ENCODE measurements at places on chromosomes 11 and 22.

DNA sequence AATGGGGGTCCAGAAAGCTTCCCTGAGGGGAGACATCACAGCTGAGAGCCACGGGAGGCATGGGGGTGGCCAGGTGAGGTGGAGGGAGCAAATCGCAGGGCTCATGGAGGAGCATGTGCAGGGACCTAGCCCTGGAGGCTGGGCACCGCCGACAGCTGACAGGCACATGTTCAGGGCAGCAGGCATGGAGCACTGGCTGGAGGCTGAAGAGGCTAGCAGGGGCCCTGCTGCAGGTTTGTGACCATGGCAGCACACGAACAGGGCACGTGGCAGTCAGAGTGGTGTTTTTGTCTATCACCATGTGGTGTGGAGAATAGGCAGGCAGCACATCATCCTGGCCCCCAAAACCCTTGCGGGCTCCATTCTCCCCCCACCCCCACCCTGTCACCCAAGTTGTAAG lies 10.1 kb upstream of the CDC42EP2 start:
- DNase-seq: no peak

GRCh38 chr11:1037506-1038055 lies 1.1 kb upstream of the MUC6 start:
- DNase-seq: no peak

- DNase-seq: no peak
Measured at GRCh38 chr11:119778391-119779194, 49.6 kb upstream of the NECTIN1 start.

- DNase-seq: no peak
Measured at GRCh38 chr11:79080551-79080950, 360.3 kb downstream of the TENM4 start.

DNA sequence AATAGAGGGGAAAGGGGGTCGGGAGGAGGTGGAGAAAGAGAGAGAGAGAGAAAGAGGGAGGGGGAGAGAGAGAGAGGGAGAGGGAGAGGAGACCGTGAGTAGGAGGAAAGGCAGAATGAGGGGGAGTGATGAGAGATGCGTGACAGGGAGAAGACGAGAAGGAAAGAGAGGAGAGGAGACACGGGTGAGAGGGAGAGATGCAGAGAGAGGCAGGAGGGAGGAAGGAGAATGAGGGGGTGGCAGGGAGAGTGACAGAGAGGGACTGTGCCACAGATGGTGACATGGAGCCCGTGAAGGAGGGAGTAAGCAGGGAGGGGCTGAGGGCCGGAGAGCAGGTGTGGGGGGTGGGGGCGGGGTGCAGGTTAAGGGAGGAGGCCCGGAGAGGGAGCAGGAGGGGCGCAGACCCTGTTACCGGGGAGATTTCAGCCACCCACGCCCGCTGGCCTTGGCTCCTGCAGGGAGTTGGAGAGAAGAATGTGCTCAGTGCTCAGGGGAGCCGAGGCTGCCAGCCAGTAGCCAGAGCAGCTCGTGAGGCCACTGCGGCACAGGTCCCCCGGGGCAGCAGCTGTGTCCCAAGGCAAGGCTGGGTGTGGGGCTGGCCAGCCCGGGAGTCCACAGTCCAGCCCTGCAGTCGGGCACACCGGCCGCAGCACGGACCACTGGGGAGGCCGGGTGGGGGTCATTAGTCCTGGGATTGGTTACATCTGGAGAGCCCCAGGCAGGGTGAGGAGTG lies at the start of gene SSTR3:
TSS of gene SSTR3 (minus strand) at position 304 of the 733 bp plus-strand sequence. CDS start 4,674 bp downstream, outside the sequence.
- DNase-seq: no peak

- no peak for DNase-seq
Measured at GRCh38 chr11:7418906-7419305, 66.4 kb upstream of the OLFML1 start.

- no peak for DNase-seq
Measured at GRCh38 chr11:83139310-83139709, 17.6 kb upstream of the PCF11 start.

GRCh38 chr11:113551645-113552044 lies 76.4 kb upstream of the DRD2 start:
- DNase-seq: no peak

GRCh38 chr11:135043434-135043833 lies 631.4 kb upstream of the B3GAT1 start:
- DNase-seq: no peak

DNA sequence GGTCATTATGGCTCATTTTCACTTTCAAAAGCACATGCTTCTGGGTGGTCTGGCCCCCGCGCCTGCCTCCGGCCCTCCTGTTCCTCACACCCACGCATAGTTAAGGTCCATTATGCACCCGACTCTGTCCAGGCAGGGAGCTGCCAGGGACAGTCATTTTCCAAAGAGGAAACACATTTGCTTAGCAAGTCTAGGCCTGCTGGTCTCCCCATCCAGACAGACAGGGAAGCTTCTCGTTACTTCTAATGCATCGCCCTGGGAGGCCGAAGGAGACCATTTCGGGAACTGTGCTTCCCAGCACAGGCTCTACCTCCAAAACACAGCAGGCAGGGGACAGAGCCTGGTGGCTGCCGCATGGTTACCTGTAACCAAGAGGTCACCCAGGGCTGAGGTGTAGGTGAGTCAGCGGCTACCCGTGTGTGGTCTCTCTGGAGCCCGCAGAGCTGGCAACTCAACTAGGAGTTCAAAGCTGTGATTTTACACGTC lies 87.1 kb upstream of the SHANK2 start:
- no peak for DNase-seq

GRCh38 chr11:103406357-103406756 lies 297.1 kb downstream of the DYNC2H1 start:
- DNase-seq: no peak

DNA sequence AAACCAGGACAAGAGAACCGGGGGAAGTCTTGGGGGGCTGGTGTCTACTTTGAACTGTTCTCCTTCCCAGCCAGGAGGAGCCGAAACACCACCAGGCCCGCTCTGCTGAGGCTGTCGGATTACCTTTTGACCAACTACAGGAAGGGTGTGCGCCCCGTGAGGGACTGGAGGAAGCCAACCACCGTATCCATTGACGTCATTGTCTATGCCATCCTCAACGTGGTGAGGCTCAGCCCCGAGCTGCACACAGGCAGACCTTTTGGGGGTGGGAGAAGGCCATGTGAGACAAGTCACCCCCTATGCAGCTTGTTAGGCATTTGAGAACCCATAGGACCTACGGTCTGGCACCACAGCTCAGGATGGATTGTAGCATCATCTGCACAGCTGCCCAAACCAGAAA lies 2.8 kb downstream of the HTR3A start:
- no peak for DNase-seq

DNA sequence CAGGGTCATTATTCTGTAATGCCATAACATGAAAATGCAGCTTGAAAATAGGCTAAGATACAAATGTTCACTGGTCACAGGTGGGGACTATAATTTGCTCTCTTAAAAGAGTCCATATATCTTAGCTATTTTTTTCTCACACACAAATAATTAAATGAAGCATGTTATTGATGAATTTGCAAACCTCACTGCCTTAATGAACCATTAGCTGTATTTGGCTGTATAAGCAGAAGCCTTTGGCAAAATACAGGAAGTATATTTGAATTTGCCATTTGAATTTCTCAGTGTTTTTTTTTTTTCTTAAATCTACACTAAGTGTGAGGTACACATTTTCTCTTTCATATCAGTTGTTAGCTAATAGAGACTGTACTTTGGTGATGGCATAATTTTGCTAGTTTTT lies 38.7 kb downstream of the DDI1 start:
- no peak for DNase-seq

GRCh38 chr11:64872790-64873488 lies 5.5 kb downstream of the EHD1 start:
- DNase-seq: no peak

DNA sequence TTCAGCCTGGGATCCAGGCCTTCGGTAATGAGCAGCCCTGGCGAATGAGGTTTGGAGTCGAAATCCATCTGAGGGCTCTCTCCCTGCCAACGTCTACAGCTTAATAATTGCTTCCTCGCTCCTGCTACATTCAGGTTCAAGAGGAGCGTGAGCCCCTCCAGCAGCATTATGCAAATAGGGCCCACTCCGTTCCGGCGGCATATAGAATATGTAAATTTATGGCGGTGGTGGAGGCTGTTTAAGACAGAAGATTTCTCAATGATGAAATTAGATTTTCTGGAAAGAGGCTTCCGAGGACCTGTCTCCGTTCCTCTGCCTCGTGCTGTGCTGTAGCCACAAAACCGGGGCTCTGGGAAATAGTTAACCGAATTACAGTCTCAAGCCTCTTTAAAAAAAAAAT lies 402.8 kb downstream of the MIAT start:
- no peak for DNase-seq

GRCh38 chr11:11391169-11391568 lies 38.1 kb upstream of the CSNK2A3 start:
- no peak for DNase-seq

- DNase-seq: no peak
Measured at GRCh38 chr11:24793479-24793878, 296.6 kb downstream of the LUZP2 start.

GRCh38 chr22:26086359-26086758 lies 82.9 kb upstream of the SEZ6L start:
- no peak for DNase-seq

DNA sequence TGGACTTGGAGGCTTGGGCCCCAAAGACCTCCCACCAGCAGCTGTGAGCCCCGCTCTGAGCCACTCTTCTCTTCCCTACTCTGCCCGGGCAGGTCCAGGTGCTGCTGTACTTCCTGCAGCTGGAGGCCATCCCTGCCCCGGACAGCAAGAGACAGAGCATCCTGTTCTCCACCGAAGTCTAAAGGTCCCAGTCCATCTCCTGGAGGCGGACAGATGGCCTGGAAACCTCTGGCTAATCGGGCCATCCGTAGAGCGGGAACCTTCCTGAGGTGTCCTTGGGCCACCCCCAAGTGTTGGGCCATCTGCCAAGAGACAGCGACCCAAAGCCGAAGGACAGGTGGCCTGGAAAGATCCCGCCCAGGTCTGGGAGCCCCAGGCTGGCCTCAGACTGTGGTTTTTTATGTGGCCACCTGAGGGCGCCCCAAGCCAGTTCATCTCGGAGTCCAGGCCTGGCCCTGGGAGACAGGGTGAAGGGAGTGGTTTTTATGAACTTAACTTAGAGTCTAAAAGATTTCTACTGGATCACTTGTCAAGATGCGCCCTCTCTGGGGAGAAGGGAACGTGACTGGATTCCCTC lies 135.1 kb downstream of the BCR start:
- DNase-seq: peak; percentile 63

DNA sequence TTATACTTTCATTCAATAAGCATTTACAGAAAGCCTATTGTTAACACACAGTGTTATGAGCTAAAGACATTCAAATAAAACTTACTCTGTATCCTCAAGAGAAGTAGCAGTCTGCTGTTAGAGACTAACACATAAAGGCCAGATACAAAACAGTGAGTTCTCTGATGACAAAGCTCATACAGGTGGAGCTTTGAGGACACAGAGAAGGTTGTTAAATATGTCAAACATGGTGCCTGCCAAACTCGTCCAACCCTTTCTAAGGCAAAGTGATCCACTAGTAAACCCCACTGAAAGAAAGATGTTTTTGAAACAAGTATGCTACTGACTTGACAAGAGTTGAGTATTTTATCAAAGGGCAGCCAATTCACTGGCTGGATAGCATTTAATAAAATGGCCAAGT lies 70.1 kb downstream of the C2CD3 start:
- no peak for DNase-seq

GRCh38 chr22:20656516-20656901 lies 117.4 kb upstream of the SERPIND1 start:
- no peak for DNase-seq

DNA sequence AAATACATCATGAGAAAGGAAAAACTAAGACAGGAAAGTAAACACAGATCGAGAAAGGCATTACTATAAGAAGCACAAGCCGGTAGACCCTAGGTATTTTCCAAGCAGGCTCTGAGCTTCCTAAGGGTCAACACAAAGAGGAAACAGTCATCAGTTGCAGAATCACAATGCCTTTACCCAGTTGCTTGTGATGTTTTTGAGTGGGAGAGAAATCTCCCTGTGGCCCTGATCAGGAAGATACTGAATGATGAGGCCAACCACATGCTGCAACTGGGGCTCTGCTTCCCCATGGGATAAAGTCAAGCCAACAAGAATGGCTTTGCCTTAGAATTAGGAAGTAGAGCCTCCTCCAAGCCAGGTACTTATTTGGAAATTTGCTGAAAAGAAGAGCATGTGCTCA lies 132.6 kb downstream of the MICAL2 start:
- DNase-seq: no peak

DNA sequence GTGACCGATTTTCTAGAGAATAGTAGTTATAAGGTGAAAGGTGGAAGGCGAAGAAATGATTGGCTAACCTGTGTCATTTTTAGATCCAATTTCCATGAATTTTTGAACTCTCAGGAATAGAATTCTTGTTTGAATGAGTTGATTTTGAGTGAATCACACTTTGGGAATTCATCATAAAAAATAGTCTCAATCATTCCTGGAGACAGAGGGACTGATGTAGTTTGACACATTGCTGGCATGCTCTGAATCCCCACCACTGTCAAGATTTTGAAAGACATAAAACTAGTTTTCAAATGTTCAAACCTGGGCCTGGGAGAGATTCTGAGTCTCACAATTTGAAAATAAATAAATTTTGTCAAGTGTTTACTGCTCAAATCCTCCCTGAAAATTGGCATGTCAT lies 861.4 kb upstream of the RAG2 start:
- no peak for DNase-seq

- no peak for DNase-seq
Measured at GRCh38 chr11:113519989-113520613, 44.9 kb upstream of the DRD2 start.

DNA sequence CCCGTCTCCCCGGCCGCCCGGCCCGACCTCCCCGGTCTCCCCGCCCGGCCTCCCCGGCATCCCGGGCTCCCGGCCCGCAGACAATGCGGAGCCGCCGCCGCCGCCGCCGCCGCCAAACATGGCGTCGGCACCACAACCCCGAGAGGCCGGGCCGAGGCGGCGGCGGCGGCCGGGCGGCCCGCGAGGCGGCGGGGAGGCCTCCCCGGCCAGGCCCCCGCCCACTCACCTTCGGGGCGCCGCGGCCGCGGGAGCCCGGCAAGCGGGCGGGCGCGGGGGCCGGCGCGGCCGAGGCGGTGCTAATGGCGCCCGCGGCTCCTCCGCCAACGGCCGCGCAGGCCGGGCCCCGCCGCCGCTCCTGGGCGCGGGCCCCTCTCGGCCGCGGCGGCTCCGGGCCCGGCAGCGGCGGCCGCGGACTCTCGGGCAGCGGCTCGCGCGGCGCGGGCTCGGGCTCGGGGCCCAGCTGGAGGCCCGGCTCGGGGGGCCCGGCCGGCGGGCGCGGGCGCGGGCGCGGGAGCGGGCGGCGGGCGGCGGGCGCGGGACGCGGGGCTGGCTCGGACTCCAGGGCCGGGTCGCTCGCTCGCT lies 311 bp downstream of the BRD1 start:
- no peak for DNase-seq

- no peak for DNase-seq
Measured at GRCh38 chr22:35307892-35308291, 8.2 kb downstream of the TOM1 start.

All from stimulated activated CD4-positive, alpha-beta T cell treated with anti-CD3 and anti-CD28 coated beads, Interleukin-2, amount 100 ng/mL, for 48 hours (primary cell).